ENCODE measurements at places on chromosomes 3 and 15.

DNA sequence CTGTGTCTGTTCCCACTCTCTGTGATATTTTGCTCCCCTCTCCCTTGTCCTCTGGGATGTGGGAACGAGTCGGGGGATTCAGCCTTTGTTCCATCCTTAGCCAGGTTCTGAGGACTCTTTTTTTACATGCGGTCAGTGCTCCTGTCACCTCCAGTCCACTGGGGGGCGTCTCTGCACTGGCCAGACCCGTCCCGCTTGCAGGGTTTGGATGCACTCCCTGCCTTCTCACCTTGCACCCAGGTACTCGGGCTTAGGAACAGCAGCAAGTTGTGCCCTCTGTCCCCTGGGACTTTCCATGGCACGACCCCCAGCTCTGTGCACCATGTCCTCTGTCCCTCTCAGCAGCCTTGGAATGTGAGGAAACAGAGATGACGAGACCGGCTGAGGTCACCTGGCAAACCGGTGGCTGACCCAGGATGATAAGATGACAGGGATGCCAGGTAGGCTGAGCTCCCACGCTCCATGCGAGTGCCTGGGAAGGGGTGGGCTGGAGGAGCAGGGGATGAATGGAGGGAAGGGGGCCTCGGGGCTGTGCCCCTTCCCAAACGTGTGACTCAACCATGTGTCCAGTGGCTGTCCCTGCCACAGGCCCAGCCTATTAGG, 27.3 kb upstream of the FGD5 start:
- peak; percentile 30 for DNase-seq

DNA sequence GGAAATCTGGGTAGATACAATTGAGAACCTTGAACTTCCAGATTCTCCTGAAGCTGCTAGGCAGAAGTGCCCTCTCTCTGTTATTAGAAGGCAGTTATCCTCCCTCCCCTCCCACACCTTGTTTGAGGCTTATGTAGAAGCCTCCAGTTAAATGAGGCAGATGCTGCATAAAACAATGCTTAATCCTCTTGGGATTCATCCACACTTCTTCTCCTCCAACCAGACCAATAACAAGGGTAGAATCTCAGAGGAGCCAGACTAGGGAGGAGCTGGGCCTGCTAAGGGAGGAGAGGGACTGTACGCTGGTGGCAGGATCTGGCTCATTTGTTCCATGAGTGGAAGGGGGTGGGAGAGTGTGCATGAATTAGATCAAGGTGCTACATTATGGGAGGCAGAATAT, 88.3 kb upstream of the PRR23C start:
- DNase-seq = no peak

GRCh38 chr3:160860346-160860745, 104.3 kb downstream of the PPM1L start:
- no peak for DNase-seq

- no peak for DNase-seq
These were observed 37.9 kb downstream of the IQCB1 start for GRCh38 chr3:121796970-121797369.

GRCh38 chr3:76998555-76998954, 41.3 kb upstream of the ROBO2 start:
- no peak for DNase-seq

- no peak for DNase-seq
These were observed 15.4 kb downstream of the HHLA2 start for GRCh38 chr3:108311797-108312196.

- no peak for DNase-seq
These were observed 124.0 kb downstream of the KCNH8 start for GRCh38 chr3:19272296-19272695.

DNA sequence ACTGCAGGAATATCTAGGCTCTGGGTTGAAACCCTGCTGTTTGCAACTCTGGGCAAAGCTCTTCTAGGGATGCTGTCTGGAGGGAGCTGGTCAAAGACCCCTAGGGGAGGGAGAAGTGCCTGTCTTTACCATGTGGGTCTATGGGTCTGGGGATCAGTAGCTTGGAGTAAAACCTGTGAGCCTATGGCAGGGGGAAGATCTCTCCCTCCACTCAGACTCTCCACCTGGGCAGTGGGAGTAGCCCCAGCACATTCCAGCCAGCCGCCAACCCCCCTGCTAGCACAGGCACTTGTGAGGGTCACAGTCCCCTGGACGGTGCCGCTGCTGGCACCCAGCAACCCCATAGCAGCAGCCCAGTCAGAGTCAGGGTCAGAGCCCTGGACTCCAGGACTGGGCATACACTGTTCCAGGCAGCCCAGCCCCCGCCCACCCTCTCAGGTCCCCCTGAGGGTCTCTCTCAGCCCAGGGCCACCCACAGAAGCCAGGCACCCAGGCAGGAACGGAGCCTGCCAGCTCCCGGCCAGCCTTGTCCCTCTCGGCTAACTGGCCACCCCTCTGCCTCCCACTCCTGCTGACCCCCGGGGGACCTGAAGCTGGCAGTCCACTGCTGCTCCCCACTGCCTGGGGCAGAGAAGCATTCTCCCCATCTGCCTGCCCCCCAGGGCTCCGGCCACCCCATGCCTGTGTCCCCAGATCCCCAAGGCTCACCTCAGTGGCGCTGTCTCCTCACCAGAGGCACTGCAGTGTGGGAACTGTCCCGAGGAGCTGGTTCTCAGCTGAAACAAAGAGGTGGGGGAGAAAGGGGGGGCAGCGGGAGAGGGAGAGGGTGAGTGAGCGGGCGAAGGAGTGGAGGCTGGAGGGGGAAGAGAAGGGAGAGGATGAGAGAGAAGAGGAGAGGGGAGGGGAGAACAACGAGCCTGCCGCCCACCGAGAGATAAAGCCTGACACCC, 10.8 kb downstream of the GLYCTK start:
- no peak for DNase-seq

DNA sequence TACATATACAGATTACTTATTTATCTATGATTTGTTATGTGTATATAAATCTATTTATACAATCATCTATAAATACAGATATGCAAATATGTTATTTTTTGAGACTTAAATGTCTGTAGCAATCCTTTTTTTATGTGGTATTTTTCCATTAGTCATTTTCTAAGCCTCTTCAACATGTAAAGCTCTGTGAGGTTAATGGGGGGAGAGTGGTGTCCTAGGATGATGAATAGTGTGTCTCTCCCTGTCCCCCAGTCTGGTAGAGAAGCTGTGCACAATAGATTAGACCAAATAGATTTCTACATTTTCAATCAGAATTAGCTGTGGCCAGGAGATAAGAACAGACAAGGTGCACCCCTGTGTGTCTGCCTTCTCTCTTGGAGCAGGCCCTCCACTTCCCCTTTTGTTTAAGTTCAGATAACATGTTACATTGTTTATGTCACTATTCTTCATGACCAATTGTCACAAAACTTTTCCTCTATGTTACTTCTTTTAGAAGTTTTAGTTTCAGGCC, 453.9 kb downstream of the LPP start:
- DNase-seq = no peak

DNA sequence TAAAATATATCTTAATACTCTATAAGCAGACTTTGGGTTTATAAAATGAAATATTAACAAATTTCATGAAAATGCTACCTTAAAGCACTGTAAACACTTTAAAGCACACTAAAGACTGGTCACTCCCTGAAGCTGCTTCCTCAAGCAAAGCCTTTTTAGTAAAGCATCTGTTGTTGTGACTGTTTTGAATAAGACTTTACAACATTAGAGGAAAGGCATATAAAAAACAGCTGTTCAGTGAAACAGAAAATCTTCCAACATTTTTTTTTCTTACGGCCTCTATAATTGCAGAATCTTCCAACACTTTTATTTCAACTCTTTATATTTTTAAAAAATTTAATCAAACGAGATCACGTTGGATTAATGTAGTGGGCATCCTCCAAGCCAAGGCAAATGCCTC, 48.1 kb downstream of the GRK7 start:
- DNase-seq = no peak

GRCh38 chr3:183446838-183447205, 18.4 kb upstream of the MCF2L2 start:
- no peak for DNase-seq

Measured in activated naive CD4-positive, alpha-beta T cell (primary cell).